Stimulated activated CD8-positive, alpha-beta memory T cell treated with anti-CD3 and anti-CD28 coated beads, Interleukin-7, amount 100 ng/mL, for 24 hours (primary cell): ENCODE measurements at places on chromosomes 4 and X.

DNA sequence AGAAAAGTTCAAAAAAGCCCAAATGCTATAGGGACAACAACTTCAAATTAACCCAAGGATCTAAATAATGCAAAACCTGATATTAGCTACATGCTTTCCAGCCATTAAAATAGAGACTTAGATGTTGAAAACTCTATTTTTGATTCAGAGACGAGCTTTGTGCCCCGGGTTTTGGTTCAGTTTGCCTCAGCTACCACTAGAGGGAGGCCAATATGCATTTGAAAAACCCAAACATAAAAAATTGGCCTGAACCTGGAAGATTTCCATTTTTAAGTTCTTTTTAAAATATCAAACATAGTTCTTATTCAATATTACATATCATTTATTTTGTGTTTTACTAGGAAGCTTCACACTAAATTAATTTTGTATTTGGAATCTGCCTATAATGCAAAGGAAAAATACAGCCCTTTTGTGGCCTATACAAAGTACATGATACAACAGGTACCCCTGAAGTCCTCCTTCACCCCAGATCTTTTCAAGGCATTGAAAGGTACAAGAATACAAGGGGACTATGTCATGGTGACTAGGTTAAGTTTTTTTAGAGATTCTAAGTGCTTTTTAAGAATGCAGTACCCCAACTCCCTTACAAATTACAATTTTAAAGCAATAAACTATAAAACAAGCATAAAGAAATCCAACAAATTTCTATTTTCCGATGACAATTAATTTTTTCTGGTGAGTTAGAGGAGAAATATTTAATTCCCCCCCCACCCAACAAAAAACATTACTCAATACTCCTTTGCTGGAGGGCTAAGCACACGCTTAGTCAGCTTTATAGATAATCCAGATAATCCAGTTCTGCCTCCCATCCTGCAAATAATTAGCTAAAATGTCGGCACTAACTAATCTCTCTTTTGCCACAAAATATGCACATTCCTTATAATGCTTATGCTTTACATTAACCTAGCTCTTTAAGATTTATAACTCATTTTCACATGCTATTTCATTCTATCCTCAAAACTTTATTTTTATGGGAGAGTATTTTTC, 97.7 kb upstream of the PTPN13 start:
- DNase-seq = no peak

GRCh38 chr4:25361253-25361652, 15.8 kb upstream of the ANAPC4 start:
- DNase-seq = no peak

GRCh38 chr4:3168029-3168428, 80.9 kb upstream of the MSANTD1 start:
- no peak for DNase-seq

- DNase-seq = no peak
Measured at GRCh38 chrX:57587607-57588006, 4.2 kb upstream of the ZXDB start.

- peak; percentile 12 for DNase-seq
Measured at GRCh38 chrX:112840382-112841113, at the start of gene AMOT. Gene AMOT (minus strand): TSS chrX:112840831. CDS start chrX:112823126, 17,705 bp downstream.

GRCh38 chr4:2247128-2248043, 5.5 kb upstream of the HAUS3 start:
- DNase-seq = no peak

DNA sequence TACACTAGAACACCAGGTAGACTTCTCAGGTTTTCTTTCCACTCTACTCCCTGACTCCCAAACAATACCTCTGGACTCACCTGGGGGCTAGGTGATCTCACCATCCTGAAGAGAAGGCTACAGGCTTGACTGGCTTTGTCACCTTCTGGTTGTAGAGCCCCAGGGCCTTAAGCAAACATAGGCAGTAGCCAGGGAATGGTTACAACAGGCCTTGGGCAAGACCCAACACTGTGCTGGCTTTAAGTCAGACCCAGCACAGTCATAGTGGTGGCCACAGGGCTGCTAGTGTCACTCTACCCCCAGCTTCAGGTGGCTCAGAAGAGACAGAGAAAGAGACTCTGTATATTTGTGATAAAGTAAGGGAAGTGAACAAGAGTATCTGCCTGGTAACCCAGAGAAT, 118.1 kb upstream of the EMCN start:
- no peak for DNase-seq

DNA sequence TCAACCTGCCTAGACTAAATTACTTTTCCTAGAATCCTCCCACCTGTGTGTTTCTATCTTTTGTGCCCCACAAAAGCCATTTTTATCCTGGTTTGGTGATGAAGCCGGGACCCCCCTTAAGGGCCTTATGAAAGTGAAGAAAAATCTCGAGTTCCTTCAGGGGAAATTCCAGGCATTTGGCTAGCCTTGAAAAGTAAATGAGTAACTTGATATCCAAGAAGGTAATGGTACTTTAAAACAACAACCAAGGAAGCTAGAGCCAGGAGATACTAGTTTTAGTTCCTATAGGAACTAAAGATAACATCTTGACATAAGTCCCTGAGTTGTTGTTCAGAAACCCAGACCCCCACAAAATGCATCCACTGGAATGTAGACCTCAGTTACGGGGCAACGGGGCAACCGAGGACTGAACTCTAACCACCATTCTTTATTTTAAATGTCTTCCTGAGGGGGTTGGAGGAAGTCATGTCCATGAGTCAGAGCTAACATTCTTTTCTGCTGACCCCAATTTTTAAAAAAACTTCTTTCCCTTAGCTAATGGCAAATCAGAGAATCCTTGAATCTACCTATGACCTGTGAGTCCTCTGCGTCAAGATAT, 73.9 kb downstream of the VCX3A start:
- DNase-seq = no peak

- DNase-seq = no peak
Measured at GRCh38 chrX:23759821-23760220, 16.7 kb upstream of the ACOT9 start.

- peak; percentile 43 for DNase-seq
Measured at GRCh38 chr4:3880615-3881120, 114.5 kb downstream of the ADRA2C start.

DNA sequence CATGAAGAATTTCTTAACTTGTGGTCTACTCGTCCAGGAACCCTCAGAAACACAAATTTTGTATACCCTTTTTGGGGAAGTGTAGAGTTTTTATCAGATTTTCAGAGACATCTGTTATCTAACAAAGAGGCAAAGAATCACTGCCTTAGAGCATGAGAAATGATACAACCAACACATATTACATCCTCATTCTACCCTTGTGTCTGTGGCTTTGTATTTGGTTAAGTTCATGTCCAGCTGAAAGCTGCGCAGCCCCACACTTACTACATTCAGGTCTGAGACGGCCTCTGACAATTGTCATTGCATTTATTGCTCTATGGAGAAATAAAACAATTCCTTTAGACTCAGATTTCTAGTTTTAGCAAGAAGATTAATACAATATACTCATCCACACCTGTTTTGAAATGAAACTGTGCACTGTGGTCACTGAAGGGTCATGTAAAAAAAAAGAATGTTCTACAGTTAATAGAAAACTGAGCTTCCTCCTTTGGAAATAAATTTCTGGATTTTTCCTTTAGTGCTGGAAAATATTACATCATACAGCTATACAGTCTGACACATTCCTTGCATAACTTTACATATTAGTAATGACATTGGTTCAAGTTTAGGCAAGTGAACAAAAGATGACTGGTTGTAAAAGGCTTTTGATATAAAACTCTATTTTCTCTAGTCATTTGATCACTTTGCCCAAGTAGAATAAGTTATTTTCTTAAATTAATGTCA, 39.8 kb downstream of the GLRB start:
- DNase-seq = no peak

DNA sequence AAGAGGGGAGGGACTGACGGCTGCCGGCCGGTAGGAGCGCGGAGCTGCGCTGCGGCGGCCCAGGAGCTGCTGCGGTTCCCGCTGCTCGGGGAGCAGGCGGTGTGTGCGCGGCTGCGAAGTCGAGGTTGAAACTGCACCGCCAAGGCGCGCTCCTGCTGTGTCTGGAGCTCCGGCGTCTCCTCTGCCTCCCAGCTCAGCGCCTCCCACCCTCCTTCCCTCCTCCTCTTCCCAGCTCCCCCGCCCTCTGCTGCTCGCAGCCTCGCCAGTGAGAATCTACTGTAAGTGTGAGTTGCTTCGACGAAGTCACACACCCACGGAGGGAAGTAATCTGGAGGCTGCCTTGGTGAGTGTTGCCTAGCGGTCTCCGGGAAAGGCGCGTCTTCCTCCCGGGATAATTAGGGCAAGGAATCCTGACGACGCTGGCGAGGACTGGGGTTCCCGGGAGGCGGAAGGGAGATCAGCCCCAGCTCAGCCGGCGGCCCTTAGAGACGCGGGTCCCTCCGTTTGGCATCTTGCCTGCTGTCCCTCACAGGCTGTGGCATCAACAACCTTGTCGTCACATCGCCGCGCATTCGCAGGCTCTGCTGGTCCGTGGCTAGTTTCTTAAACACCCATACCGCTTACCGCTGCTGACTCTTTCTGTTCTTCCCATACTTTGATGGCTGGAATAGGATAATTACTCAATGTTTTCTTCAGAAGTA, at the start of gene EPHA5:
Gene EPHA5 (minus strand): TSS at position 159 of the 701 bp plus-strand sequence. CDS start 747 bp downstream, outside the sequence.
- DNase-seq = no peak

DNA sequence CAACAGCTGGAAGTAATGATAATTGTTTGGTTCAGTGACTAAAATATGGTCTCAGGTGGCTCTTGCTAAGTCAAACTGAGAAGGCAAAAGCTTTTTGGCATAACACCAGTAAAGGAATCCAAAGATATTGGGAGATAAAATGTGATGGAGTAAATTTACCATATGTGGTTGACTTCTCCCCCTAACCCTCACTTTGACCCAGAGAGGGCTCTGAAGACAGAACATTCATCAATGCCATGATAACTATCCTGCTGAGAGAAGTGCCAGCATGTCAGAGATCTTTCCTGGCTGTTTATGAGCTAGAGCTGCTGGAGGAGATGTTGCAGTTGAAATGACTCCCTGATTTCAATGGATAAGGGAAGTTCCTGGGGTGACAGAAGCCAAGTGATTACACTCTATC, 213.4 kb downstream of the SPCS3 start:
- no peak for DNase-seq
